ENCODE measurements at places on chromosomes 4 and X. TPM values are rescaled to one million over a fixed set of nuclear protein-coding genes. Genes with fewer than 3 reads are reported as not detected.

Gene PDGFC
- total RNA-seq: 17.0 TPM

Gene FRMD7
- total RNA-seq: not detected

Gene SORBS2
- total RNA-seq: 530 TPM

Gene SPANXD
- not detected for total RNA-seq

Gene MFAP3L
- 8.1 TPM for total RNA-seq
